ENCODE measurements at places on chromosomes 13 and 19.

GRCh38 chr13:89763005-89763404 lies 1584.5 kb upstream of the MIR17HG start:
- no peak for DNase-seq

DNA sequence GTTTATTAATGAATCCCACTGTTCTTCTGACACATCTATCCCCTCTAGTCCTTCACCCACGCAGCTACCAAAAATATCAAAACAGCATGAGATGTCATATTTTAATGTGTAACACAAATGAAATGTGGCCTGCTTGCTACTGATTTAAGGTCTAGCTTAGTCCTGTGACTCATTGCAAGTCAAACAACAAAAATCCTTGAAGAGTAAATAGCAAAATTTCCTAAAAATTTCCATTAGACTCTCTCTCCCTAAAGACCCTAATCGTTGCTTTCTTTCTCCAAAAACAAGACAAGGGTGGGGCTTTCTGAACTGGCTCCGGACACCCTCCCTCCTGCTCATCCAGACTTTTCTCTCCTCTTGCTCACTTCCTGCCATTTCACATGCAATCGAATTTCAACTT lies 99.9 kb upstream of the IPO5 start:
- DNase-seq: no peak

GRCh38 chr19:53424968-53425597 lies 6.7 kb upstream of the ZNF761 start:
- DNase-seq: peak; percentile 67

DNA sequence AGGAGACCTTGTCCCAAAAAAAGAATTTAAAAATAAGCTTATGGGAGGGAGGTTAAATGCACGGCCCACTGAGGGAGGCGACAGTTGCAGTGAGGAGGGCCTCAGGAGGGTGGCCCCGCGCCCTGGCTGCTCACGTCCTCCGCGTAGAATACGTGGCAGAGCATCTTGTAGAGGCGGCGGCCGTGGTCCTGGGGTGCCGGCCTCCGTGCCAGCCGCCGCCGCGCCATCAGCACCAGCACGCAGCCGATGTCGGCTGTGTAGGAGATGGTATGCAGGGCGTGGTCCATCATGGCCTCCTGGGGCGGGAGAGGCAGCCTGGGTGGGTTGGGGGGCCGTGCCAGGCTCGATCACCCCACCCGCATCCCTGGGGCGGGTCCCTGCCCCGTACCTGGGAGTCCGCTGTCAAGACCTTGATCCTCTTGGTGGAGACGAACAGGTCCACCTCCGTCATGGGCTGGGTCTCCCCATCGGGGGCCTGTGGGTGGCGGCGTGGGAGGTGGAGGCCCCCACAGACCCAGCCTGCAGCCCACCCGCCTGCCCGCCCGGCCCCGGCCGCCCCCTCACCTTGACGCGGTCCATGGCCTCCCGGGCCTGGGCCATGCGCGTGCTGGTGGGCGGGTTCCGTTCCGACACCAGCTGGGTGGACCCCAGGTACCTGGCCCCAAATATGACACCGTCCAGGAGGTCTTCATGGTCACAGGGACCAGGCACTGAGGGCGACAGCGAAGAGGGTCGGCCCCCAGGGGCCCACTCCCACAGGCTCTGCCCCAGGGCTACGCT lies 7.7 kb downstream of the APBA3 start:
- no peak for DNase-seq

- no peak for DNase-seq
These were observed 747.2 kb downstream of the OLFM4 start for GRCh38 chr13:53775807-53776206.

DNA sequence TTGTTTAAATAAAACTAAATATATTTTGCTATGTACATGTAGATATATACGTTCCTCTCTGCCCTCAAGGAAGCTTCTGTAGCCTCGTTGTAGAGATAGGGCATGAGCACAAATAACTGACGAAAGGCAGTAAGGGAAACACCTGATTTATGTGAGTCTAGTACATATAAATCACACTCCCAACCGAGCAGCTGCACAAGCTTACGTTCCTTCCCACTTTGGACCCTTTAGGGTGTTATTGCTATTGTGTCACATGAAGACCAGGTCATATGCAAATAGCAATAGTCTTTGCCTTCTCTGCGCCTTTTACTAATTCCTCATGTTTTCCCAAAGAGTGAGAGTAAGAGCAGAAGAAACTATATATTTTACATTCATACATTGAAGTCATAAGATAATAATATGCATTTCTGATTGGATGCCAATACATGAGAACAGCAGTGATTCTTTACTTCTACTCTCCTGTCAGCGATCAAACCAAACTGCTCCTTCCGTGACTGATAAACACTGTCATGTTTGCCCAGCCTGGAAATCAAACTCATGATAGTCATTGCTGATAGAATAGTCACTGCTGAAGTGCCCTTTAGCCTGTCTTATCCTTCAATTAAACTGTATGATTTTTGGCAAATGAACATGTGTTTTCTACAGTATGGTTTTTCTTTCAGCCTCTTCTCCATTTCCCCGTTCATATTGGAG lies 127.2 kb upstream of the MAB21L1 start:
- no peak for DNase-seq

DNA sequence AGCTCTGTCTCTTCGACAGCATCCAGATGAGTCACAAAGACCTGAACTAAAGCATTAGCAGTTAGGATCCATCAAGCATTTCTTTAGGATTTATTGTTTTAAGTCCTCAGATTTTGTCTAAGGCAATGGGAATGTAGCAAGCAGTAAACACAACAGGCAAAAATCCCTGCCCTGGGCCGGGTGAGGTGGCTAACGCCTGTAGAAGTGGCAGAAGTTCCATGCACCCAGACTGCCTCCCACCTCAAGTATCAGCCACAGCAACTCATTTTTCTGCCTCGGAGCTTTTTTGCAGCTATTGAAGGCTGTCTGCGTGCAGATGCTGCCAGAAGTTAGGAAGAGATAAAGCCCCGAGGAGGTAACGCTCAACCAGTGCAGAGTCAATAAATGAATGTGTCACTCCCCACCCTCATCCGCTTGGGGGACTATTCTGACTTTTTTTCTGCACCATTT lies 47.1 kb upstream of the MRI1 start:
- no peak for DNase-seq

- no peak for DNase-seq
These were observed 54.5 kb upstream of the GPC6 start for GRCh38 chr13:93172109-93172508.

- no peak for DNase-seq
These were observed 1775.7 kb downstream of the PCDH9 start for GRCh38 chr13:65454403-65454802.

- peak; percentile 27 for DNase-seq
These were observed 722 bp downstream of the COLGALT1 start for GRCh38 chr19:17555929-17556813.

- DNase-seq: no peak
These were observed 2638.7 kb upstream of the PCDH20 start for GRCh38 chr13:64054321-64054720.

- no peak for DNase-seq
These were observed 6.6 kb upstream of the BCL3 start for GRCh38 chr19:44741841-44742329.

DNA sequence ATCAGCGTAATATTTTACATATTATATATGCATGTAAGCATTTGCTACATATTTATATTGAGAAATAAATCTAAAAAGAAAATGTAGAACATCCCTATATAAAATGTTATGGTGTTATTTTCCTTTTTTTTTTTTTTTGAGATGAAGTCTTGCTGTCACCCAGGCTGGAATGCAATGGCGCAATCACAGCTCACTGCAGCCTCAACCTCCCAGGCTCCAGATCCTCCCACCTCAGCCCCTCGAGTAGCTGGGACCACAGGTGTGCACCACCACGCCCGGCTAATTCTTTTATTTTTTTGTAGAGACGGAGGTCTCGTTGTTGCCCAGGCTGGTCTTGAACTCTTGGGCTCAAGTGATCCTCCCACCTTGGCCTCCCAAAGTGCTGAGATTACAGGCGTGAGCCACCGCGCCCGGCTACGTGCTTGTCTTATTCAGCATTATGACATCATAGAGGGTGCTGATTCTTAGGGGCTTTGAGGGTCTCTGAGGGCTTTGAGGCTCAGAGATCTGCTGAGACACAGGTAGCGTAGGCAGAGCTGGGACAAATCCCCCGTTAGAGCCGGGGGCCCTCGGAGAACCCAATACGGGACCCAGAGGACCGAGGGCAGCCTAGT lies 101.9 kb downstream of the GADD45B start:
- no peak for DNase-seq

DNA sequence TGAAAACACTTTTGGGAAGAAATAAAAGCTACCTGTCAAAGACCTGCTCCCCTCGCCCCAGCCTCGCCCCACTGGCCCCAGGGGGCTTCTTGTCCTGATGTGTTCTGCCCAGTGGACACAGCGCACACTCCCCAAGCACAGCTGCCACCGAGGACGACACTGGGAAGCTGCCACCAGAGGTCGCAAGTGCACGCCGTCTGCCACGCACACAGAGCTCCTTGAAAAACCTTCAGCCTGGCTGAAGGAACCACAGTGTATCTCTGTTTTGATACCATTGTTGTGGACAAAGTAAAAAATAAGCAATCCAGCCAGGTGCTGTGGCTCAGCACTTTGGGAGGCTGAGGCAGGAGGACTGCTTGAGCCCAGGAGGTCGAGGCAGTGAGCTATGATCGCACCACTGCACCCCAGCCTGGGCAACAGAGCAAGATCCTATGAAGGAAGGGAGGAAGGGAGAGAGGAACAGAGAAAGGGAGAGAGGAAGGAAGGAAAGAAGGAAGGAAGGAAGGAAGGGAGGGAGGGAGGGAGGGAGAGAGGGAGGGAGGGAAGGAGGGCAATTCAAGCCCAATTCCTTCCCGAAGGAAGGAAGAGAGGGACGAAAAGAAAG lies 57.3 kb downstream of the CEBPG start:
- DNase-seq: peak; percentile 59

GRCh38 chr13:23996456-23996855 lies 99.2 kb upstream of the C1QTNF9B start:
- no peak for DNase-seq

DNA sequence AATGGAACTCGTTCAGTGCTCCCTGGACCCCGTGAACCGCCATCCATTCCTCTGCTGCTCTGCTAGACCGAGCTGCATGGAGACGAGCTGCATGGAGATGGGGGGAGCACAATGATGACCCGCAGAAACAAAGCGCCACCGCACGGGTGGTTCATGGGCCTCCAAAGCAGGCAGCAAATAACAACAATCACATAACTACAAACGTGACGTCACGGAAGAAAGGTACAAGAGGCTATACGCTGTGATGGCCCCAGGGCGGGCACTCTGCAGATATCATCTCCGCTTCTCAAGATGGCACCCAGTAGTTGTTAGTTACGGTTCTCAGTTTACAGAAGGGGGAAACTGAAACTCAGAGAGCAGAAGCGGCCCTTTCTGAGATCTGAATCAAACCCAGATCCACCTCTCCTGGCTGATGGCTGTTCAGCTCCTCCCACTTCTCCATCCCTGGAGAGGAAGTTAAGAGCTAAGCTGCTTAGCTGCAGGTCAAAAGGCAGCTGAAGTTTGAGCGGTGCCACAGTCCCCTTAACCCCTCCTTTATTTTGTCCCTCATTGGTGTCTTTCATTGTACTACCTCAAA lies 1.7 kb downstream of the ATP13A1 start:
- DNase-seq: no peak

GRCh38 chr13:112996671-112997091 lies 27.7 kb downstream of the MCF2L start:
- DNase-seq: no peak

- DNase-seq: peak; percentile 52
These were observed 47.4 kb upstream of the RCBTB2 start for GRCh38 chr13:48580185-48580803.

- no peak for DNase-seq
These were observed 7.8 kb upstream of the LYPD5 start for GRCh38 chr19:43809762-43810696.

- no peak for DNase-seq
These were observed 452.6 kb downstream of the DIAPH3 start for GRCh38 chr13:59710996-59711701.

DNA sequence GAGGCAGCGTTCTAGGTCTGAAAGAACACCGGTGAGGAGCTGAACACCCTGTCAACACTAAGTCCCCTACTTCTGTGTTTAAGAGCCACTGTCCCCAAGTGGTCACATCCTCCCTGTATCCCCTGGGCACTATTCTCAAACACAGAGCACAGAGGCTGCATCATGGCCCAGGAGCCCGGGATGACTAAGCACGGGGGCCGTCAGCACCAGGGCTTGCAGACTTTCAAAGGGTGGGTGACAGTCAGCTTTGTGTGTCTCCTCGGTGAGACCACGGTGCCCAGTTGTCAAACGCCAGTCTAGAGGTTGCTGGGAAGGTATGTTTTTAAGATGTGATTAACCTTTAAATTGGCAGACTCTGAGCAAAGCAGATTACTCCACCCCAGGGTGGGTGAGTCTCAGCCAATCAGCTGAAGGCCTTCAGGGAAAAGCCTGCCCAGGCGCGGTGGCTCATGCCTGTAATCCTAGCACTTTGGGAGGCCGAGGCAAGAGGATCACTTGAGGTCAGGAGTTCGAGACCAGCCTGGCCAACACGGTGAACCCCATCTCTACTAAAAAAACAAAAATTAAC lies 8.0 kb downstream of the MAP2K2 start:
- no peak for DNase-seq

DNA sequence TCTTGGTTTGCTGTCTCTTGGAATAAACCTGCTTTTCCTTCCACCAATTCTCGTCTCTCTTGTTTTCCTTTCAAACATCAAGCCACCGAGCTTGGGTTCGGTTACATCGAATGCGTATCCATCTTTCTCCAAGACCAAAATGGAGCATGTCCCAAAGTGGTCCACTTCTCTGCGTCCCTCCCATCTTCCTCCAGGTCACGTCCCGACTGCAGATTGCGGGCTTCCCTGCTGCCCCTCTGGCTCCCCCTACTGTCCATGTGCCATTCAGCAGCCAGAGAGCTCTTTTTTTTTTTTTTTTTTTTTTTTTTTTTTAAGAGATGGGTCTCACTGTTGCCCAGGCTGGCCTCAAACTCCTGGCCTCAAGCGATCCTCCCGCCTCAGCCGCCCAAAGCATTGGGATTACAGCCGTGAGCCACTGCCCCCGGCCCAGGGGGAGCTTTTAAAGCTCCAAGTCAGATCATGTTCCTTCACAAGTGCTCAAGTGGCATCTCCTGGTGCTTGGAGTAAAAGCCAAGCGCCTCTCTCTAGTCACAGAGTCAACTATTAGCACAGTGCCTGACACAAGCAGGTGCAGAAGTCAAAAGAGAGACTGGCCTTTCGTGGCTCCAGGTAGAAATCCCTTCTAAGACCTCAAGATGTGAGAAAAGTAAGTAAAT lies 10.0 kb downstream of the COL5A3 start:
- DNase-seq: peak; percentile 74

- no peak for DNase-seq
These were observed 29.8 kb downstream of the ZNF571 start for GRCh38 chr19:37564624-37565369.

GRCh38 chr19:13234518-13234917 lies 84.3 kb downstream of the IER2 start:
- no peak for DNase-seq

- DNase-seq: no peak
These were observed 11.2 kb upstream of the N4BP2L2 start for GRCh38 chr13:32549788-32550187.

- DNase-seq: no peak
These were observed 251.0 kb downstream of the UQCRFS1 start for GRCh38 chr19:28961772-28962500.

Data from neuronal stem cell (in vitro differentiated cells).